Keratinocyte (primary cell): ENCODE measurements at places on chromosomes 16 and 17. TPM values are rescaled to one million over a fixed set of nuclear protein-coding genes. Genes with fewer than 3 reads are reported as not detected.
A peak's percentile ranks its signal among the peaks of the same experiment; 100 is the strongest.

DNA sequence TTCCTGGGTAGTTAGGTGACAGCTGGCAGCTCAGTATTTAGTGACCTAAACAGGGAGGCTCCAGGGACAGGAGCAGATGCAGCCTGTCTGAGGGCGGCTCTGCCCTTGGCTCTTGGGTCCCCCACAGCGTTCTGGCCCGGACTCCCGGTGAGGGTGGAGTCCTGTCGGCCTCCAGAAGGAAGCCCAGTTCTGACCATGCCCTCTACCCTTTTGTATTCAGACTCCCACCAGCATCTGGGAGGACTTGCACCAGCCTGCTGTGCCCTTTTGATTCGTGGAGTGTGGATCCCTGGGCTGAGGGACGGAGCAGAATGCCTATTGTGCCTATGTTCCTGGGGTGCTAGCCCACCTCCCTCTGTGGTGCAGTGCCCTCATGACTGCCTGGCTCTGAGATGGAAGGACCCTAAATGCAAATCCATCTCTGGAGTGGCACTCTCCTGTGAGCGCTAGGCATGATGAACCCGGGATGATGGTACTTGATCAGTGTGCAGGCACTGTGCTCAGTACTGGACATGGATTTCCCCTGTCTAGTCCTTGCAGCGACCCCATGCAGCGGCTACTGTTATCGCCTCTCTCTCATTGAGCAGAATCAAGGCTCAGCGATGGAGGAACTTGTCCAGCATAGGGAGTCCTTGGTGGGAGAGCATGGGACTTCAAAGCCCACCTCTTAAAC, 123.1 kb downstream of the SNX29 start:
- no peaks in the 10 kb centered on the region for H3K27me3 ChIP-seq
- H3K4me1 ChIP-seq = peaks cover 17% of the 10 kb centered on the region
- no peak overlapping the region for H3K27ac ChIP-seq
- H3K4me3 ChIP-seq = no peak overlapping the region

GRCh38 chr17:82241183-82241925, 12.5 kb downstream of the SLC16A3 start:
- peak overlapping the region; percentile 44 for H3K27ac ChIP-seq
- no peaks in the 10 kb centered on the region for H3K27me3 ChIP-seq
- peaks cover 49% of the 10 kb centered on the region for H3K4me1 ChIP-seq

- H3K27me3 ChIP-seq = no peaks in the 10 kb centered on the region
- H3K4me1 ChIP-seq = peaks cover 2% of the 10 kb centered on the region
- DNase-seq = no peak
- H3K4me3 ChIP-seq = no peak overlapping the region
These were observed 199.0 kb downstream of the MSI2 start for GRCh38 chr17:57455063-57455914.

- H3K4me3 ChIP-seq = no peak overlapping the region
- H3K4me1 ChIP-seq = peaks cover 8% of the 10 kb centered on the region
- peaks cover 13% of the 10 kb centered on the region for H3K36me3 ChIP-seq
These were observed 12.9 kb downstream of the BBS2 start for GRCh38 chr16:56506941-56507340.

DNA sequence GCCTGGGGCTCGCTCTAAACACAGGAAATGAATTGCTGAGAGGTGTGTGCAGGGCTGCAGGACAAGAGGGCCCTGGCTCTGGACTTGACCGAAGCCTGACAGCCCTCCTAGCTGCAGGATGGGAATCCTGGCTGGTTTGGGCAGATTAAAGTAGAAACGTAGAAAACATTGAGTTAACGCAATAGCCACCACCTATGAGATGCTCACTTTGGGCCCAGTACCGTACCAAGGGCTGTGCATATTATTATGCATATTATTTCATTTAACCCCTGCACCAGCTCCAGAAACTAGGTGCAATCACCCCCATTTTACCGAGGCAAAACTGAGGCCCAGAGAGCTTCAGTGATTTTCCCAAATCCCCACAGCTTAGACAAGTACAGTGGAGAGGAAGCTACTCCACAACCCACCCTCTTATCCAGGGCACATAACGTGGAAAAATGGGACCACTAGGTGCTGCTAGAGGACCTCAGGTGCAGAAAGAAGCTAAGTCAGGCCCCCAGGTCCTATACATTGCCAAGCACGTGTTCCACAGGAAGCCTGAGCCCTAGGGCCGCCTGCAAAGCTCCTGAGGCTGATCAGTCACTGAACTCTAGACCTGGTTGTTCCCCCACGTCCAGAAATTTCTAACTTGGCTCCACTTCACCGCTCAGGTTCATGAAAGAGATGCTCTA, 79.2 kb downstream of the MYH11 start:
- H3K4me3 ChIP-seq = no peak overlapping the region
- peaks cover 5% of the 10 kb centered on the region for H3K27me3 ChIP-seq
- no peak overlapping the region for H3K27ac ChIP-seq

DNA sequence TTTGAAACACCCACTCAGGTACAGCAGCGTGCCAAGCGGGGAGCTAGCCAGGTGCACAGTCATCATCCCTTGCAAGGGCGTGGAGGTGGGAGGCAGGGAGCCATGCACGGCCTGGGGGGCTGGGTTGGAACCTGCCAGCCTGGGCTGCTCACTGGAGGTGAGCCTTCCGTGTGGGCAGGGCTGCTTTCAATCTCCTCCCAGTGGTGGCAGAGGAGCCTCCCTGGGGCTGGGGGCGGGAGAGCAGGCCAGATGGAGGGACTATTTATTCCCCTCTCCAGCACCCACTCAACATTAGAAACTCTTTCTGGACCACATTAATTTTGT, 90.3 kb downstream of the KATNIP start:
- H3K27me3 ChIP-seq = no peaks in the 10 kb centered on the region
- H3K36me3 ChIP-seq = peaks cover 4% of the 10 kb centered on the region
- peaks cover 7% of the 10 kb centered on the region for H3K4me1 ChIP-seq

GPATCH8 gene
- 11.4 to 15.1 TPM (median 13.4 TPM) in 3 replicates for polyA plus RNA-seq

DNA sequence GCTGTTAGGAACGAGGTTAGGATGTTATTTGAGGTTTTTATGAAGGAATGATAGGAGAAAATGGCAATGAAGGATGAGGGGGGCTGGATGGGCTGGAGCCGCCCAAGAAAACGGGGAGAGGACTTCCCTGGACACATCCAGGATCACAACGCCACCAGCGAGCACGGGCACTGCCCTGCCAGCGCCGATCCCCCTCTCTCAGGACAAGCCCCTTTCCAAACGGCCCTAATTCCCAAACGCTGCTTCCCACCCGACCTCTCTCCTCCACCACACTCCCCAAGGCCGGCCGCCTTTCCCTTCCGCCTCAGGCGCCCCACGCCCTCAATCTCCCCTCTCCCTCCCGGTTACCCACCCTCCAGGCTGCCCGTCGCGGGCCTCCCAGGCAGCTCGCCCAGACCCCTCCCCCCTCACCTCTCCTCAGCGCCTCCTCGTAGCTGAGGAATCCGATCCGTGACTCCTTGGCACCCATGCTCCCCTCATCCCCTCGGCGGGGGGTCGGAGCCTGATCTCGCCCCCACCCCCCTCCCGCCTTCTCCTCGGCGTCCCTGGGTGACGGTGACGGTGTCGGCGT, 377 bp downstream of the USP32 start:
- peak; percentile 19 for DNase-seq
- no peaks in the 10 kb centered on the region for H3K36me3 ChIP-seq
- peak overlapping the region; percentile 94 for H3K4me3 ChIP-seq
- no peaks in the 10 kb centered on the region for H3K27me3 ChIP-seq

GRCh38 chr17:78823282-78824046, 17.1 kb downstream of the USP36 start:
- H3K27me3 ChIP-seq = no peaks in the 10 kb centered on the region
- H3K27ac ChIP-seq = no peak overlapping the region
- no peaks in the 10 kb centered on the region for H3K4me1 ChIP-seq
- no peak for DNase-seq
- no peak overlapping the region for H3K4me3 ChIP-seq
- peaks cover 55% of the 10 kb centered on the region for H3K36me3 ChIP-seq

DNA sequence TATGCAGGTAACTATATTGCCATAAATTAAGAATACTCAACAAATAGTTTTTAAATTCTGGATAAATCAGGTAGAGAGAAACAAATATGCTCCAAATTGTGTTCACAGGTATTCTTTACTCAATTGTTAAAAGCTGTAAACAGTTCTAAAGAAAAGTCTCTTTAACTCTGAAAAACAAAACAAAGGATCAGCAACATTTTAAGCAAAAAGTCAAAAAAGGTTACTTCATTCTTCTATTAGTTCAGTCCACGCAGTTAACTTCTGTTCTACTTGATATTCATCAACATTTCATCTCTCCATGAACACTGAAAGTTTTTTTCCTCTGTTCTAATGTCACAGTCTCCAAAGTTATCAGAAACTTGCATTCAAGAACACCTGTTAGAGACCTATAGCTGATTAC, 47.9 kb downstream of the SCPEP1 start:
- no peak overlapping the region for H3K4me3 ChIP-seq
- H3K27me3 ChIP-seq = no peaks in the 10 kb centered on the region
- no peaks in the 10 kb centered on the region for H3K36me3 ChIP-seq

- no peak for DNase-seq
- peaks cover 3% of the 10 kb centered on the region for H3K36me3 ChIP-seq
- H3K27ac ChIP-seq = no peak overlapping the region
- no peaks in the 10 kb centered on the region for H3K27me3 ChIP-seq
- H3K4me1 ChIP-seq = peaks cover 4% of the 10 kb centered on the region
These were observed 4.6 kb downstream of the TGFB1I1 start for GRCh38 chr16:31476303-31477219.

SBK1 gene
- polyA plus RNA-seq = 0.01 to 0.04 TPM (median 0.03 TPM) in 3 replicates

GRCh38 chr17:49548051-49548505, 27.6 kb upstream of the NXPH3 start:
- no peak overlapping the region for H3K4me3 ChIP-seq
- no peaks in the 10 kb centered on the region for H3K36me3 ChIP-seq
- no peak overlapping the region for H3K27ac ChIP-seq

GRCh38 chr16:70476272-70477020, 22.1 kb downstream of the FCSK start:
- peaks cover 14% of the 10 kb centered on the region for H3K36me3 ChIP-seq
- H3K4me1 ChIP-seq = peaks cover 53% of the 10 kb centered on the region
- no peak for DNase-seq
- H3K27me3 ChIP-seq = no peaks in the 10 kb centered on the region
- no peak overlapping the region for H3K4me3 ChIP-seq

- peaks cover 12% of the 10 kb centered on the region for H3K36me3 ChIP-seq
- H3K4me3 ChIP-seq = no peak overlapping the region
- H3K27ac ChIP-seq = peak overlapping the region; percentile 53
- H3K27me3 ChIP-seq = no peaks in the 10 kb centered on the region
- DNase-seq = no peak
These were observed 130.2 kb downstream of the MYO1D start for GRCh38 chr17:32746698-32747097.

SMIM36 gene
- not detected in 3 replicates for polyA plus RNA-seq

DNA sequence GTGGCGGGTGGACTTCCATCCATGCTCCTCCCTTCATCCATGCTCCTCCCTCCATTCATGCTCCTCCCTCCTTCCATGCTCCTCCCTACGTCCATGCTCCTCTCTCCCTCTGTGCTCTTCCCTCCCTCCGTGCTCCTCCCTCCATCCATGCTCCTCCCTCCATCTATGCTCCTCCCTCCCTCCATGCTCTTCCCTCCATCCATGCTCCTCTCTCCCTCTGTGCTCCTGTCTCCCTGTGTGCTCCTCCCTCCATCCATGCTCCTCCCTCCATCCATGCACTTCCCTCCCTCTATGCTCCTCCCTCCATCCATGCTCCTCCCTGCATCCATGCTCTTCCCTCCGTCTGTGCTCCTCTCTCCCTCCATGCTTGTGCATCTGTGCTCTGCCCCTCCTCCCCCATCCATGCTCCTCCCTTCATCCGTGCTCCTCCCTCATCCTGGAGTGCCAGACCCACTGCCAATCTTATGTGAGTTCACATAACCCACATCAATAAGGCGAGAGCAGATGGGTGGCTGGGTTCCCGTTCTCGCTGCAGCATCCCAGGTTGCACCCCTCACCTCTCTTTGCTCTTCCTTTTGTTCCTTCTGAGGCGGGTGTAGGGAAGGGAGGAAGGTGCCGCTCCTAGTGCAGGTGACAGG, 22.8 kb downstream of the KSR1 start:
- no peak for DNase-seq
- no peaks in the 10 kb centered on the region for H3K27me3 ChIP-seq
- H3K4me3 ChIP-seq = no peak overlapping the region

NCOR1 gene
- polyA plus RNA-seq = 58.2 to 80.9 TPM (median 59.8 TPM) in 3 replicates

GRCh38 chr16:47657977-47658376, 196.8 kb downstream of the PHKB start:
- H3K4me3 ChIP-seq = no peak overlapping the region
- H3K27ac ChIP-seq = no peak overlapping the region
- peaks cover 5% of the 10 kb centered on the region for H3K36me3 ChIP-seq
- no peak for DNase-seq
- no peaks in the 10 kb centered on the region for H3K4me1 ChIP-seq

- H3K27me3 ChIP-seq = no peaks in the 10 kb centered on the region
- peak overlapping the region; percentile 98 for H3K4me3 ChIP-seq
- peaks cover 34% of the 10 kb centered on the region for H3K4me1 ChIP-seq
- DNase-seq = no peak
- H3K27ac ChIP-seq = peak overlapping the region; percentile 81
These were observed 383 bp downstream of the ZNF598 start for GRCh38 chr16:2009164-2009711.

- H3K27me3 ChIP-seq = no peaks in the 10 kb centered on the region
- no peaks in the 10 kb centered on the region for H3K36me3 ChIP-seq
- H3K4me3 ChIP-seq = no peak overlapping the region
- DNase-seq = no peak
- no peaks in the 10 kb centered on the region for H3K4me1 ChIP-seq
- H3K27ac ChIP-seq = no peak overlapping the region
These were observed 752.9 kb downstream of the KCNJ2 start for GRCh38 chr17:70922268-70922667.

EVI2B gene
- 0.32 to 1.1 TPM (median 0.80 TPM) in 3 replicates for polyA plus RNA-seq

DNA sequence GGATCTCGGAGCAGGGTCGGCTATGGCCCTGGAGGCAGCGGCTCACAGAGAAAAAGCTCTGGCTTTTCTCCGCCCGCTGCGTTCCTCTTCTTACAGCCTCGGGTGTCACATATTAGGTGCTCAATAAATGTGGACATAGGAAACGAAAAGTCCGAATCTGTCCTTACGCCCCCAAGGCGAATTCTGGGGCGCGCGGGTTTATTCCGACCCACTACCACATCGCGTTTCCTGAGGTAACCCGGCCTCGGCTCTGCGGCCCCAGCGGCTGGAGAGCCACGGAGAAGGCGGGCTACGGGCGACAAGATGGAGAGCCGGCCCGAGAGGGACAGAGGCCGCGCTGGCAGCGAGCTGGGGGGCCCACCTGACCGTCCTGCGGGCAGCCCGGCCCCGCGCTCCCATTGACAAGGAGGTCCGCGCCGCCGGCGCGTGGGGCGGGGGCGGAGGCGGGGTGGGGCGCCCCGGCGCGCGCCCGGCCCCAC, 573 bp upstream of the GNAO1 start:
- peaks cover 79% of the 10 kb centered on the region for H3K27me3 ChIP-seq
- H3K4me3 ChIP-seq = peak overlapping the region; percentile 35

UNC119 gene
- polyA plus RNA-seq = 34.1 to 93.3 TPM (median 60.0 TPM) in 3 replicates

NPB gene
- polyA plus RNA-seq = 0.07 TPM in 1 of 3 replicates, not detected in the others

- H3K4me3 ChIP-seq = no peak overlapping the region
- H3K27me3 ChIP-seq = no peaks in the 10 kb centered on the region
- no peaks in the 10 kb centered on the region for H3K4me1 ChIP-seq
These were observed 142.1 kb downstream of the HS3ST3B1 start for GRCh38 chr17:14442798-14443528.
